Parietal lobe (tissue), 2 donors: ENCODE measurements at places on chromosomes 6 and 20. TPM values are rescaled to one million over a fixed set of nuclear protein-coding genes. Genes with fewer than 3 reads are reported as not detected.

Gene DEFB132
- not detected for total RNA-seq

Gene OR2B6
- not detected for total RNA-seq

Gene ZMYND8
- 69.2 TPM for total RNA-seq

Gene OOEP
- not detected for total RNA-seq

Gene SEMG1
- not detected for total RNA-seq

Gene HLA-DPA1
- 0.94 TPM for total RNA-seq

Gene STX11
- 0.31 TPM for total RNA-seq

Gene WRNIP1
- 42.6 TPM for total RNA-seq

Gene KCNK17
- not detected for total RNA-seq

Gene TP53TG5
- total RNA-seq = 1.9 TPM

Gene F13A1
- 2.5 TPM for total RNA-seq

Gene LBP
- not detected for total RNA-seq

Gene RBM24
- 28.8 TPM for total RNA-seq
